ENCODE measurements at places on chromosomes 12 and 14. TPM values are rescaled to one million over a fixed set of nuclear protein-coding genes. Genes with fewer than 3 reads are reported as not detected.

Gene ITGB7
- 7.9 TPM for total RNA-seq

GRCh38 chr12:118220702-118221101, 84.8 kb downstream of the PEBP1 start:
- no peak overlapping the region for H3K4me3 ChIP-seq
- no peaks in the 10 kb centered on the region for H3K27me3 ChIP-seq
- DNase-seq, result peak; percentile 13
- H3K27ac ChIP-seq, result no peak overlapping the region
- H3K36me3 ChIP-seq, result peaks cover 1% of the 10 kb centered on the region
- no peaks in the 10 kb centered on the region for H3K4me1 ChIP-seq

Gene IFNG-AS1
- 0.31 TPM for total RNA-seq

DNA sequence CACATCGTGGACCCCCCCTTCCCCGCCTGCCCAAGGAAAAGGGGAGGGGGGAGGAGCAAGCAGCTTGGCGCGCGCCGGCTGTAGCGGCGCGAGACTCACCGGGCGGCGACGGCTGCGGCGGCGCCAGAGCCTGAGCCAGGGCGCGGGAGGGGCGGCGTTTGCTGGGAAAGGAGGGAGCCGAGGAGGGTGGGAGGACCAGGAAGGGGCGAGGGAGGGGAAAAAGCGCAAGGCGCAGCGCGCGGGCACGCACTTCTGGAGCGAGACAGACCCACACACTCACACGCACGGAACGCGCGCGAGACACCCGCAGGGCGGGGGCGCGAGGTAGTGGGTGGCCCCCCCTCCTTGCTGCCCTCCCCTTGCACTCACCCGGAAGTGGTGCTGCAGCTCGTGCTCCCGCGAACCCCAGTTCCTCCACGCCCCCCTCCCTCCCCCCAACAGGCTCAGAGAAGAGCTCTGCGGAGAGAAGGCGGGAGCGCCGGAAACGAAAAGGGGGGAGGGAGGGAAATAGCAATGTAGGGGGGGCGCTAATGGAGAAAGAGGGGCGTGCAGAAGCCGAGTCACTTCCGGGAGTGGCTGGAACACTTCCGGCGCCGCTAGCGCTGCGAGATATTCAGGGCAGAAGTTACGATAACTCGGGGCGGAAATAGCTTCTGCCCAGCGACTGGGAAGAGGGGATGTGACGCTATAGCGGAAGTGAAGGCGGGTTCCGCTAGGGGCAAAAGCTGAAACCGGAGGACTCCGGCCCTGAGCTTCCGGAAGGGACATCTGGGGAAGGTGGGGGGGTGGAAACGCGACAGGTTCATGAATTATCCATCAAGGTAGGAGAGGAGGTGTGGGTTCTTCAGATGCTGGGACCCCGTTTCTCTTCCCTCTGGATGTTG, at the start of gene ZNF384:
ZNF384 (minus strand) TSS at position 377 of the 884 bp plus-strand sequence. CDS start 9,855 bp downstream, outside the sequence.
- peak; percentile 100 for DNase-seq
- peak within 1 kb of the TSS; percentile 92 for H3K27ac ChIP-seq
- H3K27me3 ChIP-seq, result no peaks in the 10 kb centered on the region
- peaks cover 8% of the 10 kb centered on the region for H3K4me1 ChIP-seq

- DNase-seq, result peak; percentile 20
- H3K4me3 ChIP-seq, result no peak overlapping the region
- no peak overlapping the region for H3K27ac ChIP-seq
- H3K27me3 ChIP-seq, result no peaks in the 10 kb centered on the region
Observed at GRCh38 chr14:63032641-63033040, 12.6 kb downstream of the KCNH5 start.

DNA sequence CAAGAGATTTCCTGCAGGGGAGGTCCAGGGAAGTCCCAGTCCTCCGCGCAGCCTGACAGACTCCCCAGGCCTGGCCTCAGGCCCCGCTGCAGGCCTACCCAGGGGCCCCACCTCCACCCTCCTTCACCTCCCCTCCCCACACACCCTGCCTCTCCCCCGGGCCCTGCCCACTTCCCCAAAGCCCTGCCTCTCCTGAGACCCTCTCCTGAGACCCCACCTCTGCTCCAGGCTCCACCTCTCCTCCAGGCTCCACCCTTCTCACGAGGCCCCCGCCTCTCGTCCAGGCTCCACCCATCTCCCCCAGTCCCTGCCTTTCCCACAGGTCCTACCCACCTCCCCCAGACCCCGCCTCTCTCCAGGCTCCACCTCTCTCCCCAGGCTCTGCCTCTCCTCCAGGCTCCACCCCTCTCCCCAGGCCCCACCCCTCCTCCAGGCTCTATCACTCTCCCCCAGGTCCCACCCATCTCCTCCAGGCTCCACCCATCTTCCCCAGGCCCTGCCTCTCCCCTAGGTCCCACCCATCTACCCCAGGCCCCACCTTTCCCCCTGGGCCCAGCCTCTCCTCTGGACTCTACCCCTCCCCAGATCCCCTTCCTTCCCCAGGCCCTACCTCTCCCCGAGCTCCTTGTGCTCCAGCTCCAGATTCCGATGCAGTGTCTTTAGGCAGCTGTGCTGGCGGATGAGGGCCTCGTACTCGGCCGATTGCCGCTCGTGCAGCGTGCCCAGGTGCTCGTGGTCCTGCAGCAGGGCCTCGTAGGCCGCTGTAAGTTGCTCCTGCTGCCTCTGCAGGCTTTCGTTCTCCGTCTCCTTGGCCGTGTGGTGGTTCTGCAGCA, 58.8 kb upstream of the GPR68 start:
- no peaks in the 10 kb centered on the region for H3K4me1 ChIP-seq
- DNase-seq, result peak; percentile 46
- no peaks in the 10 kb centered on the region for H3K27me3 ChIP-seq
- H3K4me3 ChIP-seq, result no peak overlapping the region
- H3K27ac ChIP-seq, result no peak overlapping the region

DNA sequence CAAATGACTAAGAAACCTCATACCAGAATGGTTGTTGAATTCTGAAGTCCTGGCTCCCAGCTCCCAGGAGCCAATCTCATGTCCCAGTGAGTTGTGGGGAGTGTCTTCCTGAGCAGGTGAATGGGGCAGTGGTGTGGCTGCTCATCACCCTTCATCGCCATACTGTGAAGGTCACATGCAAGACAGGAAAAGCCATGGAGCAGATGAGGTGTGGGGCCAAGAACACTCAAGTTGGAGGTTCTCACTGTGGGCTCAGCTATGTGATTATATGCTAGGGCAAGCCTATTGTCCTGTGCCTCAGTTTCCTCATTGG, 16.6 kb upstream of the TSPAN11 start:
- DNase-seq, result no peak
- H3K4me3 ChIP-seq, result no peak overlapping the region
- H3K27ac ChIP-seq, result no peak overlapping the region
- H3K4me1 ChIP-seq, result no peaks in the 10 kb centered on the region
- no peaks in the 10 kb centered on the region for H3K36me3 ChIP-seq

DNA sequence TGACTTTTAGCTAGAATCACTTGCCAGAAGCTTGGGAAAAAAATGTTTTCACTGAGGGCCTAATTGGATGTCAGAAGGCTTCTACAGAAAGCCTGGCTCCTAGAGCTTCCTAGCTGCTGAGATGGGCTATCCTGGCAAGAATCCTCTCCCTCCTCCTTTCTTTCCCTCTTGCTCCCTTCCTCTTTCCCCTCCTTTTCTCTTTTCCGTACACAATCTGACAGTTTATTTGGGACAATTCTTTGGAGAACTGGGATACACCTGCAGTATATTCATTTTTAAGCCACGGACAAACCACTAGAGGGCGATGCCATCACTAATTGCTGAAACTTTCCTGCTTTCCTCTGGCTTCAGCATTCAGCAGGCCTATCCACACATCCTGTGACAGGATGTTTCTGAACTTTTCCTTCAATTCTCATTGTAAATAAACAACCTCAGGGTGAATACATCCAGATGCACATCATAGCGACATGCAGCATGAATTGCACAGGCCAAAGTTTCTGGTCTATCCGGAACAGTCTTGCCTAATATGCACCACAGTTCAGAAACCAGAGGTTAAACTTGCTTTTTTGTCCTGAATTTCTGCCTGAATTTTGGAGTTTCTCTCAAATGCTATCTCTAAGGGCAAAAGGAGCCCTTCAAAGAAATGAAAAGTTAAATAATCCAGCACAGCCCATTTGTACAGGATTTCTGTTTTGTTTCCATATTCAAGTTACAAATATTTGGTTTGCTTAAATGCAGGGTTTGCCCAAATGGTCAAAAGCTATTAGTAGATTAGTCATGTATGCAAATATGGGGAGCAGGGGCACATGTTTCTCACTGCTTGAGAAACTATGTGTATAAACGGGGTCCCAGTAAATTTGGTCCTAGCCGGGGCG, 142.8 kb downstream of the PAWR start:
- H3K4me3 ChIP-seq, result no peak overlapping the region
- peak; percentile 75 for DNase-seq
- peaks cover 5% of the 10 kb centered on the region for H3K4me1 ChIP-seq
- H3K27me3 ChIP-seq, result no peaks in the 10 kb centered on the region
- no peaks in the 10 kb centered on the region for H3K36me3 ChIP-seq

Gene PLBD1
- total RNA-seq, result 30.5 TPM

GRCh38 chr14:39957987-39958386, 525.8 kb upstream of the FBXO33 start:
- no peak overlapping the region for H3K4me3 ChIP-seq
- H3K27ac ChIP-seq, result no peak overlapping the region
- no peaks in the 10 kb centered on the region for H3K27me3 ChIP-seq
- no peaks in the 10 kb centered on the region for H3K36me3 ChIP-seq
- no peak for DNase-seq

Gene LIN7A
- 21.7 TPM for total RNA-seq

- DNase-seq, result peak; percentile 82
- H3K4me3 ChIP-seq, result no peak overlapping the region
- peaks cover 9% of the 10 kb centered on the region for H3K27me3 ChIP-seq
Observed at GRCh38 chr14:103078420-103078749, 5.6 kb upstream of the LBHD2 start.

GRCh38 chr14:103395244-103395643, 10.0 kb downstream of the MARK3 start:
- DNase-seq, result no peak
- peaks cover 7% of the 10 kb centered on the region for H3K4me1 ChIP-seq
- no peak overlapping the region for H3K4me3 ChIP-seq
- no peaks in the 10 kb centered on the region for H3K27me3 ChIP-seq
- peak overlapping the region; percentile 72 for H3K27ac ChIP-seq

Gene AICDA
- 0.46 TPM for total RNA-seq

DNA sequence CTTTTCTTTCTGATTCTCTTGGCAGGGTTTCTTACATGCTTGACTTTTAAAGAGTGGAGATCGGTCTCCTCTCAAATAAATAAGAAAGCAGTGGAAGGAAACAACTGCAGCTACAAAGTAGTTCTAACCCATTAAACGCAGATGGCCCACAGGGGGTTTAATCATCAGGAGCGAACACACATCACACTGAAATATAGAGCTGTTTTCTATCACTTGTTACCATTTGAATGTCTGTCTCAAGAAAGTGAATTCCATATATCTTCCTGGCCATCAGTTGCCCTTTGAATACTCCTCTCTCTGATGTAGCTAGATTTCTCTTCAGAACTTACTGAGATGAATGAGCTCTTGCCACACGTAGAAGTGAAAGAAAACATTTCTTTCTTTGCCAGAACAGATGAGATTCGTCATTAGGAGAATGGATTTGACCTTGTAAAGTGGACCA, 29.1 kb downstream of the ALX1 start:
- no peak for DNase-seq
- peaks cover 13% of the 10 kb centered on the region for H3K27me3 ChIP-seq
- H3K27ac ChIP-seq, result no peak overlapping the region
- H3K36me3 ChIP-seq, result no peaks in the 10 kb centered on the region

Gene TGM1
- total RNA-seq, result 8.8 TPM

GRCh38 chr12:49982246-49983087, 9.7 kb downstream of the AQP6 start:
- H3K27me3 ChIP-seq, result no peaks in the 10 kb centered on the region
- no peaks in the 10 kb centered on the region for H3K36me3 ChIP-seq
- no peak for DNase-seq

Gene G2E3
- total RNA-seq, result 24.5 TPM

- H3K27ac ChIP-seq, result no peak overlapping the region
- no peak for DNase-seq
- H3K4me3 ChIP-seq, result no peak overlapping the region
- H3K4me1 ChIP-seq, result peaks cover 3% of the 10 kb centered on the region
Observed at GRCh38 chr14:95244587-95244986, 75.1 kb downstream of the CLMN start.

Gene JKAMP
- total RNA-seq, result 111 TPM

DNA sequence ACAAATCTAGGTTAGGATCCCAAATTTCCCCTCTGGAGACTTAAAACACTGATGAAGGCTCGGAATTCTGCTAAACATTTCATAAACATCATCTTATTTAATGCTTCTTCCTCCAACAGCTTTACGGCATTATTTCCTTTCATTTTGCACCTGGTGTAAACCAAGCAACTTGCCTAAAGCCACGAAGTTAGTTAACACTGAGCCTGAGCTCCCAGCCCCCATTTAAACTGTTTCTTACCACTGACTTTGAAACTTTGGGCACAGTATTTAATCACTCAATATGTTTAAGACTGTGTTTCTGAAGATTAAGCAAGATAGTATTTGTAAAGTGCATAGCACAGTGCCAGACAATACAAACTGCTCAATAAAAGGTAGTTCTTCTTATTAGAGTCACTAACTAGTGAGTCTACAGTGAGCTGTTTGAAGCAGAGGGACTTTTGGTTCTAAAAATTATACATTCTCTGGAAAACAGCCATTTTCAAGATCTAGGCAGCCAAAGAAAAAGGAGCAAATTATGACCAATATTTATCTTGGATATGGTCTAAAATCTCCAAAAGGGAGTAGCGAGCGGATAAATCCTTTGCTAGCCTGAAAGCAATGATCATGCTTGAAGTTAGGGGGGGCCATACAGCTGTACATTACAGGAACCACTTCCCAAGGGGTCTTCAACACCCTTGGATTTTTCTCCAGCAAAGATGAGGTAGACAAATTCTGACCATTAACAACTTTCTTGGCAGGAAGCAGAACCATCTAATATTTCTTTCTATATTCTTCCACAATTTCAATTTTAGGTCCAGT, 4.0 kb downstream of the EGLN3 start:
- no peaks in the 10 kb centered on the region for H3K4me1 ChIP-seq
- H3K27me3 ChIP-seq, result peaks cover 36% of the 10 kb centered on the region
- H3K27ac ChIP-seq, result no peak overlapping the region
- H3K4me3 ChIP-seq, result no peak overlapping the region

DNA sequence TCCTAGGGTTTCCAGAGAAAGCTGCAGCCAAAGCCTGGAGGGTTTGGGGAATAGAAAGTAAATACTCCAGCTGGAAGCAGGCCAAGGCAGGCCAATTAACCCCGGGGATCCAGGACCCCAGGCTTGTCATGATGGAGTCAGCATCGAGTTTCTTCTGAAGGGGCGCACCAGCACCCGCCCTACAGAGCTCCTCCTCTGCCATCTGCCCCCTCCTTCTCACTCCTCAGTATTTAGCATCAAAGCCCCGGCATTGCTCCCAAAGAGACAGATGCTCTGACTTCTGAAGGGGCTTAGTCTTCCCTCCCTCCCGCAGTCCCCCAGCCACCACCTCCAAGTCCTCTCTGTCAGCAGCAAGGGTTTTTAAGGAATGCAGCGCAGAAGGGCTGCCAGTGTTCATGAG, 285.1 kb upstream of the NOS1 start:
- H3K4me3 ChIP-seq, result no peak overlapping the region
- H3K4me1 ChIP-seq, result no peaks in the 10 kb centered on the region
- no peaks in the 10 kb centered on the region for H3K27me3 ChIP-seq
- no peaks in the 10 kb centered on the region for H3K36me3 ChIP-seq
- DNase-seq, result peak; percentile 4
- no peak overlapping the region for H3K27ac ChIP-seq

Data from lung (tissue), 17 donors.